ENCODE measurements at places on chromosomes 5 and 9.

- DNase-seq = no peak
Measured at GRCh38 chr5:85512896-85513295, 1104.8 kb upstream of the COX7C start.

DNA sequence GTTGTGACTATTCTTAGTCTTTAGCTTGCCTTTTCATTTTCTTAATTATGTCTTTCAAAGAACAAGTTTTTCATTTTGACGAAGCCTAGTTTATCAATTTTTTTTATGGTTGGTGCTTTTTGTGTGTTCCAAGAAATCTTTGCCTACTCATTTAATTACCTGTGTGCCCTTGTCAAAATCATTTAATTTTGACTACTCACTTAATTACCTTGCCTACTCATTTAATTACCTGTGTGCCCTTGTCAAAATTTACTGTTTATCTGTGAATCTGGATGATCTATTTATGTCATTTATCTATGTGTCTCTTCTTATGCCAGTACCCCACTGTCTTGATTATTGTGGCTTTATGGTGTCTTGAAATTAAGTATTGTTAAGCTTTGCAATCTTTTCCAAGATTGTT is 63.9 kb downstream of the MTAP start:
- DNase-seq = no peak

- no peak for DNase-seq
Measured at GRCh38 chr9:69580582-69581214, 91.5 kb downstream of the APBA1 start.

DNA sequence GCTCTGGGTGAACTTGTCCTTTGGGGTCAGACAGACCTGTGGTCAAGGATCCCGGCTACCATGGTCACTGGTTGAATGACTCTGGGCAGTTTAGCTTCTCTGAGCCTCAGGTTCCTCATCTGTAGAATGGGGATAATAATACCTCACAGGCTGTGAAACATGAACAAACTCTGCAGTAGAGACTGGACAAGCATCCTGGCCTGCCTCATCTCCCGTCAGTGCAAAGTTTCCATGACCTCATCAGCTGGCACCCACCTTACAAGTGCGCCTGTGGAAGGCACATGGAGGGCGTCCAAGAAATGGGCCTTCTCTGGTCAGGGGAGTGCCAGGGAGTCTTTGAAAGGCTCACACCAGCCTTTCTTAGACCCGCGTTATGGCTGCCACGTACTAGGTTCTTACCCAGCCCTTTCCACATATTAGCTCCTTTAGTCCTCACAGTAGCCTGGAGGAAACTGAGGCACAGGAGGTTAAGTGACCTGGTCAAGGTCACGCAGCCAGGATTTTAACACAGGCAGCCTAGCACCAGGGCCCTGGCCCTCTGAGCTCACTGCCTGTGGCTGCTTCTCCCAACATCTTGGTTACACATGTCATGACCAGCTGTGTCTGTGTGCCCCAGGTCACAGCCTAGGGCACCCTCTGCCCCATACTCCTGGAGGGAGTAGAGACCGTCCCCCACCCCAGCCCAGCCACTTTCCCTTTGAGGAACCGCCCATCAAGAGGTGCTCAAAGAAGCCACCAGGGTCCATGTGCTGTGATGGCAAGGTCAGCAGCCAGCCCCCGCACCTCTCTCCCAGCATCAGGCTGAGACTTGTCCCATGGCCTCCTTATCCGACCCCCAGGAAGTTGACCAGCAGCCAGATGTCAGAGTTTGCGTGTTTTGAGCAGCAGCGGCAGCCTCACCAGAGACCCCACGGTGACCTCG is 39.4 kb upstream of the RPL26L1 start:
- no peak for DNase-seq

DNA sequence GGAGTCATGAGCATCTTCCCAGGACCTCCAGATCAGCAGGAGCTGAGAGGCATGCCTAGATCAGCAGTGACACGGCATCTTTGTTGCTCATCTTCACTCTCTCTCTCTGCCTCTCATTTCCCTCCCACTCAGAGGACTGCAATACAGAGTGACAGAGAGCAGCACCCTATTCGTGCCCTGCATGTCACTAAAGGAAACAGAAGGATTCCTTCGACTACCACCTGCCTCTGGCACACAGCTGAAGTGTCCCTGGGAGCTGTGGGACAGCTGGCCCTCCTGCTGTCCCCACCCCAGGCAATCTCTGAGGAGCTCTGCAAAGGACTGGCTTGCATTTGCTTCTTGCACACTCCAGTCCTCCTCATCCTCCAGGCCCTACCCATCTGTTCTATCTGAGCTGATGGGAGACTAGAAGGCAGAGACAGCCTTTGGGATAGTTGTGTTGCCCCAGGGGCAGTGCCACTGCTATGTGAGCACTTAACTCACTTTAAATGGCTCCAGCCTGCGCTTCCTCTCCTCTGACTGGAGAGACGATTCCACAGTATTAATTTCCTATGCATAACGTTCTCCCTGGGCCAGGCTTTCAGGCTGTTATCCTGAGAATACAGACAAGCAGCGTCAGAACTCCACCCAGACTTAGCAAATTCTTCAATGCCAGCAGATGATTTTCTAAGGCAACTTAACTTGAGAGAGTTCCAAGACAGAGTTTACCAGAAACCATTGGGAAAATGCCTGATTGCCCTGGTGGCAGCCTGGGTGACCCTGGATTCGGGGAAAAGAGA is 167.6 kb upstream of the MAP1B start:
- DNase-seq = no peak

DNA sequence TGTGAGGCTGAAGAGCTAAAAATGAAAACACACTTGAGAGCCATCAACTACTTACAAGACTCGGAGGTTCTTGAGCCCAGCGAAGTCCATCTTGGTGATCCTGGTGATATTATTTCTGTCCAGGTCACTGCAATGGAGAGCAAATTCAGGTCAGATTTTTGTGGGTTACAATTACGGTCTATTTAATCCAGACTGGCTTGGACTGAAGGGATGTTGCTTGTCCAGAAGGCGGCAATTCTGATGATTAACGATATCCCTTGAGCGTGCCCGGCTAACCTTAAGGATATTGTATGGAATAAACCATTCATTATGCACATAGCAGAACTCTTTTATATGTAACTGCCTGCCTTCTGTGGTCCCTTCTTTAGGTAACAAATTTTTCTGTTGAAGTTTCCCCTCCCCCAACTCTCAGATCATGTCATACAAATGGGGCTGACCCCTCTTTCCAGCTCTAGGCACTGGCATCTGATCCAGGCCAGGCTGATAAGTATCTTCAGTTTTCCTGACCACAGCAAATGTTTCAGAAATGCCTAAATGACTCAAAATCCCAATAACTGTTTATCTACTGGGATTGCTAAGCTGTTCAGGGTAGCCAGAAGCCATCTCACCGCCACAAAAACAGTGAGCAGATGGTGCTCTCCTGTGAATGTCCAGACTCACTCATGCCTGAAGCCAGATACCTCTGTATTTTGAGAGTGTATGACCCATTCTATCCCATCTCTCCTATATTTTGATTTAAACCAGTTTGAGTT is 49.4 kb downstream of the SLIT3 start:
- no peak for DNase-seq

- no peak for DNase-seq
Measured at GRCh38 chr9:93930070-93930469, 25.1 kb downstream of the BARX1 start.

DNA sequence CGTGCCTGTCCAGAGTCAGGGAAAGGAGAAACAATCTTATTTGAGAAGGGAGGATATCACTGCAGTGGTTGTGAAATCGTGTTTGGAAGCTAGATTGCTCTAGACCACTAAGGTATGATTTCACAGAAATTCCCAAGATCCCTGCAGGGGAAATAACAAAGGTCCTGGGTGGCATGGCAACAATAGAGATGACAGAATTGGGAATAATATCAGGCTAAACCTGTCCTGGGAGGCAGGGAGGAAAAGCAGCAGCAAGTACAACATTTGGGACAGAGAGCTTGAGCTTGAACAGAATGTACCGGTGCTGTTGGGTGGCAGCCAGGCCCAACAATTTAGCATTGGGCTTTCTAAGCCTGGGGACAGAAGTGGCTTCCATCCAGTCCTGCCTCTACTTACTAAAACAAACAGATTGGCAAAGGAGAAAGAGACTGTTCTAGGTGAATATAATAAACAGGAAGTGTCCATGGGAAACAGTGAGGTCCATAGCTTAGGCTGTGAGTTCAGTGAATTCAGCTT is 17.0 kb upstream of the ARHGAP26 start:
- no peak for DNase-seq

DNA sequence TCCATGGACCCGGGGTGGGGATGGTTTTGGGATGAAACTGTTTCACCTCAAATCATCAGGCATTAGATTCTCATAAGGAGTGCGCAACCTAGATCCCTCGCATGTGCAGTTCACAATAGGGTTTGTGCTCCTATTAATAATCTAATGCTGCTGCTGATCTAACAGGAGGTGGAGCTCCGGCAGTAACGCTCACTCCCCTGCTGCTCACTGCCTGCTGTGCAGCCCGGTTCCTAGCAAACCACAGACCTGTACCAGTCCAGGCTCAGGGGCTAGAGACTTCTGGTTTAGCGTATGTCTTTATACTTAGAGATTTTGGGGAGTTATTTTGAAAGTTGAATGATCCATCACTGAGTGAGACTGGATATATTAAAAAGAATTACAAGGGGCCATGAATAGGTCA is 50.2 kb downstream of the RICTOR start:
- DNase-seq = no peak

GRCh38 chr5:43193181-43193893 is 1.3 kb downstream of the NIM1K start:
- DNase-seq = peak; percentile 4

DNA sequence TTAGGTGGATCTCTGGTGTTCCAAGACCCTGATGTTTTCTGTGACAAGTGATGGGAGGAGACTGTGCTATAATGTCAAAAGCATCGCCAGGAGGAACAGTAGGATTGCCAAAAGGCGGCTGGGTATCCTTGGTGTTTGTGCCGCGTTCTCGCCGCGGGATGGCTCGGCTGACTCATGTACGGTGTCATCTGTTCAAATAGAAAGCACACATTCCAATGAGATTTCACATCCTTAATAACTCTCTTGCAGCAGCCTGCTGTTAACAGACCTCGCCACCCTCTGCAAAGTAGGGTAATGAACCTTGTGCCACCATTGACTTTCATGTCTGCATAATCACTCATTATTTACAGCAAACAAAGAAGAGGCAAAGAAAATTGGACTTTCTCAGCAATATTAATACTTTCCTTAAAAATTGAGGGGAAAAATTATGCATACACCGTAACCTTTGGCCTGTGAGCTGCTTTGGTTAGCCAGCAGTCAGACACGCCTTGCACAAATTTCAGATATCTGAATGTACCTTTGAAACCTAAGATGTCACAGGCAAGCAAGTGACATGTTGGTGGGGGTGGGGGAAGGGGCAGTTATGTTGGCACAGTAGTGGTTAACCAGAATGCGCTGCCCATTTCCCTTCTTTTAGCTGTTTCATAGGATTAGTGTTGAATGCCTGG is 289.4 kb downstream of the EFNA5 start:
- DNase-seq = no peak
